ENCODE measurements at places on chromosomes 6 and 20. TPM values are rescaled to one million over a fixed set of nuclear protein-coding genes. Genes with fewer than 3 reads are reported as not detected.

DNA sequence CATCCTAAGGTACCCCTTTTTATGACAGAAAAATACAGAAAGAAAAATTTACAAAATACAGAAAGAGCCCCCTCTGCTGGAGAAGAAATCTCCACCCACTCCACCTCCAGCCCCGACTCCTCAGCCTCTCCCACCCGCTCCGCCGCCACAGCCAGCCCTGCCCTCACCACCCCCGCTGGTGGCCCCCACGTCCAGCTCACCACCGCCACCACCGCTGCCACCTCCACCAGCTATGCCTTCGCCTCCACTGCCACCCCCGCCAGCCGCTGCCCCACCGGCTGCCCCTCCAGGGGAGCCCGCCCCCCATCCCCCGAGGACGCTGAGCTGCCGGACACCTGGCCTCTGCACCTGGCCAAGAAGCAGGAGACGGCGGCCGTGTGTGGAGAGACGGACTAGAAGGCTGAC is 17.7 kb downstream of the WFDC2 start:
- DNase-seq, result no peak
- no peaks in the 10 kb centered on the region for H3K27me3 ChIP-seq
- no peaks in the 10 kb centered on the region for H3K4me1 ChIP-seq
- H3K4me3 ChIP-seq, result no peak overlapping the region
- H3K36me3 ChIP-seq, result no peaks in the 10 kb centered on the region
- no peak overlapping the region for H3K27ac ChIP-seq

- H3K36me3 ChIP-seq, result no peaks in the 10 kb centered on the region
- no peak overlapping the region for H3K27ac ChIP-seq
- no peak for DNase-seq
- H3K4me1 ChIP-seq, result peaks cover 4% of the 10 kb centered on the region
Observed at GRCh38 chr6:8029243-8029870, 34.8 kb downstream of the BLOC1S5 start.

GRCh38 chr6:37085198-37085597 is 79.7 kb downstream of the FGD2 start:
- H3K36me3 ChIP-seq, result no peaks in the 10 kb centered on the region
- no peak for DNase-seq
- H3K4me1 ChIP-seq, result no peaks in the 10 kb centered on the region
- no peaks in the 10 kb centered on the region for H3K27me3 ChIP-seq
- no peak overlapping the region for H3K27ac ChIP-seq

DNA sequence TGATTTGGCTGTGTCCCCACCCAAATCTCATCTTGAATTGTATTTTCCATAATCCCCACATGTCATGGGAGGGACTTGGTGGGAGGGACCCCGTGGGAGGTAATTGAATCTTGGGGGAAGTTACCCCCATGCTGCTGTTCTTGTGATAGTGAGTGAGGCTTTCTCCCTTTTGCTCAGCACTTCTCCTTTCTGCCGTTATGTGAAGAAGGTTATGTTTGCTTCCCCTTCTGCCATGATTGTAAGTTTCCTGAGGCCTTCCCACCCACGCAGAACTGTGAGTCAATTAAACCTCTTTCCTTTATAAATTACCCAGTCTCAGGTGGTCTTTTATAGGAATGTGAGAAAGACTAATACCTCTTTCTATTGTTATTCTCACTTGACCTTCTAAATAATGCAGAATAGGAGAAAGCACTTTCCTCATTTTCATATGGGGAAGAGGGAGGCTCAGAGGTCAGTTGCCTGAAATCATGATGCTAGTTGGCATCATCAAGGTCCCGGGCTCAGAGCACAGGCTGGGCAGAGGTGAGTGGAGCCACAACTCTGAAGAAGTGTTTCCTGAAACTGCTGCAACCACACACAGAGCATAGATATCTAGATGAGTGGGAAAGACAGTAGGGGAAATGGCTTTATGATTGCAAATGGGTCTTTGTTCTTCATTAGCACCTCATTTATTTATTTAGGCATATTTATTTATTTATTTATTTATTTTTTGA is 191.0 kb downstream of the QKI start:
- DNase-seq, result no peak
- no peaks in the 10 kb centered on the region for H3K36me3 ChIP-seq
- H3K4me1 ChIP-seq, result no peaks in the 10 kb centered on the region
- no peak overlapping the region for H3K27ac ChIP-seq
- H3K4me3 ChIP-seq, result no peak overlapping the region

DNA sequence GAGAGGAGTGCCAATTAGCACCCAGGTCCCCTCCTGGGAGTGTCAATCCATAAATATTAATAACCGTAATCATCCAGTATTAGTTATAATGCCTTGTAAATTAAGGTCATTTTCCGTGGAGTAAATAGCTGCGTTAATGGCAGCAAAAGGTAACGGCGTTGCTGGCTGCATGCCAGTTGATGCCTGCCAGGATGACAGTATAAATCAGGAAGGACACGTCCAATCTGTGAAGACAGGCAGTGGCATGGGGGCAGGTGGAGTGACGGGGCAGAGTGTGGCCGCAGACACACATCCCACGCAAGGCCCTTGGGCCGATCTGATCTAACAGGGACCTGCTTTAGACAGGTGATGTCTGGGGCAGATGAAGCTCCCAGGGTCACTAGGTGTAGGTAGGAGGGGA is 49.1 kb downstream of the KCNB1 start:
- H3K4me3 ChIP-seq, result no peak overlapping the region
- no peaks in the 10 kb centered on the region for H3K4me1 ChIP-seq
- no peaks in the 10 kb centered on the region for H3K36me3 ChIP-seq
- no peak for DNase-seq
- peak overlapping the region; percentile 46 for H3K27ac ChIP-seq

DNA sequence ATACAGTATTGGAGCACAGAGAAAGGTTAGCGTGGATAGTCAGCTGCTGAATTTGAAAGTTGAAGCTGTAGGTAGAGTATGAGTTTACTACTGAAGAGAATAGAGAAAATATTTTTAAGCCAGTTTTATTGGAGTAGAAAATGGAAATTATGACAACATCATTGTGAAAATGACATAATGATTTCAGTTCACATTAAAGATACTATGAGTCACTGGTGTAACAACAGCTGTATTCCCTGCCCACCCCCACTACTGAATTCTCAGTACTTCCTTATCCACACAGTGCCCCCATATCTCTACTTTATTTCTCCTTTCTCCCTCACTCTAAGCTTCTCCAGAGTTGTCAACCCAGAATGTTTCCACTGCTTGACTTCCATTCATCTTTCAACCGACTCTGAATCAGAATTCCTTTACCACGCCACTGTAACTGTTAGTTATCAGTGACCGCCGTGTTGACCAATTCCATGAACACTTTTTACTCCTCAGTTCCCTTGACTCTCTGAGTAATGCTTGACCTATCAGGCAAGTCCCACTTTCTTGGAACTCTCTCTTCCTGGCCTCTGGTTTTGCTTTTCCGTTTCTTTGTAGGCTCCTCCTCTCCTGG is 139.6 kb downstream of the AIG1 start:
- no peaks in the 10 kb centered on the region for H3K27me3 ChIP-seq
- no peaks in the 10 kb centered on the region for H3K36me3 ChIP-seq
- DNase-seq, result no peak
- H3K27ac ChIP-seq, result no peak overlapping the region
- no peaks in the 10 kb centered on the region for H3K4me1 ChIP-seq

- no peak overlapping the region for H3K4me3 ChIP-seq
- H3K27me3 ChIP-seq, result peaks cover 26% of the 10 kb centered on the region
- H3K27ac ChIP-seq, result no peak overlapping the region
- no peaks in the 10 kb centered on the region for H3K36me3 ChIP-seq
- H3K4me1 ChIP-seq, result no peaks in the 10 kb centered on the region
Observed at GRCh38 chr20:36275441-36276189, 30.5 kb upstream of the DLGAP4 start.

- DNase-seq, result no peak
- H3K4me1 ChIP-seq, result no peaks in the 10 kb centered on the region
- no peaks in the 10 kb centered on the region for H3K36me3 ChIP-seq
- H3K4me3 ChIP-seq, result no peak overlapping the region
- H3K27ac ChIP-seq, result no peak overlapping the region
Observed at GRCh38 chr20:63053432-63054102, 46.8 kb upstream of the BHLHE23 start.

- H3K27me3 ChIP-seq, result no peaks in the 10 kb centered on the region
- H3K4me3 ChIP-seq, result no peak overlapping the region
- H3K36me3 ChIP-seq, result no peaks in the 10 kb centered on the region
- no peaks in the 10 kb centered on the region for H3K4me1 ChIP-seq
- H3K27ac ChIP-seq, result no peak overlapping the region
Observed at GRCh38 chr6:109660526-109661320, 30.3 kb downstream of the AK9 start.

DNA sequence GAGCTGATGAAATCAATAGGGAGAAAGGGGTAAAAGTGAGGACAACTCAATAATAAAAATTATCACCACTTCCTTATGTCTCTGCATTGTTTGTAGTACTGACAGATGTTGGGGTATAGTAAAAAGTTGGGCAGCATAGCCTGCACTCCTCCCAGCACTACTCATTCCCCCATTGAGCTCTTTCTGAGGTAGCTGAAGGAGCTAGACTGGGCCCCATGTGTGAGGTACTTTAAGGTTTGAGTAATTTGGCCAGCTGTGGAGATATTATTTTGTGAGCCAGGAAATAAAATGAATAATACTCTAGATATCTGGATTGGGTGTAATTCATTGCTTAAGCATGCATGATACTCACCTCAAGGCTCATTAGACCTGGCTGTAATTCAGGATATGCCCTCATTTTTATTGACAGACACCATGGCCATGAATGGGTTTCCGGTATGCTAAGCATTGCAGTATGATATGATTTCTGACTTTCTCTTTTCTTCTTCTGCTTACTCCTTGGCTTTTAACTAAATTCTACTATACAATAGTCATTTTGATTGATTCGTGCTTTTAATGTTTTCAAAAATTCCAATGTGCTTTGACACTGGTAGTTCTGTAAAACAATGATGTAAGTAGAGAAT is 283.9 kb upstream of the RIMS1 start:
- H3K27ac ChIP-seq, result no peak overlapping the region
- H3K4me1 ChIP-seq, result no peaks in the 10 kb centered on the region
- H3K36me3 ChIP-seq, result no peaks in the 10 kb centered on the region
- no peak for DNase-seq

DNA sequence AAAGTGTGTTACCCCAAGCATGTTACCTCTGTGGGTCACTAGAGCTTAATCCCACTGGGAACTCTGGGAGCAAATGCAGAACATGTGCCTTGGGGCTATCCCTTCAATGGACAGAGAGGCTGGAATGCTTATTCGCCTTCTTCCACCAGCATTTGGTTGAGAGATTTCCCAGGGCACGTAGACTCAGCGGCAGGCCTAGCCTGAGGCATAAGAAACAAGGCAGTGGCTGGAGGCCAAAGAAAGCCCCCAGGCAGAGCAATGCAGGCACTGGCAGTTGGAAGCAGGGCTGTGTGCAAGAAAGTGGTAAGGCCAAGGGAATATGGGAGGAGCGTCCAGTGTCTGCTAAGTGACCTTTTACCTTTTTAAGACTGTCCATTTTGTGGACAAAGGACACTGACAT is 114.0 kb upstream of the FLRT3 start:
- no peak overlapping the region for H3K27ac ChIP-seq
- no peak overlapping the region for H3K4me3 ChIP-seq
- H3K27me3 ChIP-seq, result no peaks in the 10 kb centered on the region
- H3K4me1 ChIP-seq, result no peaks in the 10 kb centered on the region
- no peaks in the 10 kb centered on the region for H3K36me3 ChIP-seq

GRCh38 chr6:12892151-12892550 is 175.6 kb downstream of the PHACTR1 start:
- H3K27me3 ChIP-seq, result no peaks in the 10 kb centered on the region
- no peak for DNase-seq
- no peaks in the 10 kb centered on the region for H3K36me3 ChIP-seq
- no peaks in the 10 kb centered on the region for H3K4me1 ChIP-seq
- no peak overlapping the region for H3K4me3 ChIP-seq

GRCh38 chr20:22862671-22863230 is 172.4 kb upstream of the SSTR4 start:
- H3K27ac ChIP-seq, result no peak overlapping the region
- no peak overlapping the region for H3K4me3 ChIP-seq
- no peaks in the 10 kb centered on the region for H3K27me3 ChIP-seq
- no peaks in the 10 kb centered on the region for H3K36me3 ChIP-seq
- no peak for DNase-seq

DNA sequence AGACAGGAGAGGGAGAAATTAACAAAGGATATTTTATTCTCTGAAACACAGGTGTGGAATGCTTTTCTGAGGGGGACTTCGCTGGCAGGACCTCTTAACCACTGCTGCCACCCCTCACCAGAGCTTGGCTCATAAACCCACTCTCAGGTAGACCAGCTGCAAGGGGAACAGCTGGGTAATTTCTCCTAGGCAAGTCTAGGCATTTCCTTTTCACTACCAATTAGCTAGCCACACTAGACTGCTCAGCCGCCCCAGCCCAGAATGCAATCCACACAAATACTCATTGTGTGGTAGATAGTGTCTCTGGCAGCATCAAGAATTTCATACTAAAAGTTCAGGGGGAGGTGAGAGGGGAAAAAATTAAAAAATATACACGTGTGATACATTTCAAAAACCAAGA is 267.6 kb upstream of the ID4 start:
- DNase-seq, result no peak
- H3K4me3 ChIP-seq, result no peak overlapping the region
- no peaks in the 10 kb centered on the region for H3K36me3 ChIP-seq
- H3K4me1 ChIP-seq, result no peaks in the 10 kb centered on the region
- H3K27me3 ChIP-seq, result no peaks in the 10 kb centered on the region

DNA sequence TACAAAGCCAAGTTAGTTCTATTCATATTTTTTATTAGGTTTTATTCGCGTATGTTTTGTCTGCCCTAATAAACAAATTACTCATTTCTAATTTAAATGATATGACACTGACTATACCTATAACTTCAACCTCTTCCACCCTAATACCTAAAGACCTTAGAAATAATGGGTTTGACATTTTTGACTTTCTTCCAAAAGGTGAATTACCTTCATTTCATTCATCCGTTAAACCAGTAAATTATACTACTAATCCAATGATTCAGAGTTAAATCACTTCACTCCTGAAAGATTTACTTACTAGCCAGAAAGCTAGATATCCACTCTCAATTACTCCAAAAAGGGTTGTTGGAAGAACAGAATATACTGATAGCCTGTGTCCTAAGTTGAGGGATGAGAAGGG is 5.2 kb downstream of the MRPS10 start:
- no peaks in the 10 kb centered on the region for H3K27me3 ChIP-seq
- H3K36me3 ChIP-seq, result peaks cover 64% of the 10 kb centered on the region
- H3K4me3 ChIP-seq, result no peak overlapping the region
- no peaks in the 10 kb centered on the region for H3K4me1 ChIP-seq

NDUFAF4 gene
- 22.5 TPM for total RNA-seq

CRIP3 gene
- total RNA-seq, result not detected

ADGRF5 gene
- 8.1 TPM for total RNA-seq

GGTLC1 gene
- total RNA-seq, result not detected

PLN gene
- 294 TPM for total RNA-seq

EIF2S2 gene
- total RNA-seq, result 45.3 TPM

OR2B6 gene
- not detected for total RNA-seq

HCK gene
- 8.9 TPM for total RNA-seq

TSPYL1 gene
- 79.6 TPM for total RNA-seq
